Suprapubic skin (tissue), 4 donors: ENCODE measurements at places on chromosomes 1 and 21. TPM values are rescaled to one million over a fixed set of nuclear protein-coding genes. Genes with fewer than 3 reads are reported as not detected.

Gene SLC44A5
- total RNA-seq, result 1.5 TPM

Gene SMCP
- not detected for total RNA-seq

Gene EPS8L3
- not detected for total RNA-seq

Gene LHX8
- total RNA-seq, result not detected

Gene WNT9A
- 0.85 TPM for total RNA-seq

Gene FMO5
- total RNA-seq, result 15.5 TPM

Gene IL10RB
- 23.4 TPM for total RNA-seq

Gene SLC6A9
- total RNA-seq, result 95.4 TPM

Gene C1orf56
- 4.7 TPM for total RNA-seq

Gene LCE2A
- 457 TPM for total RNA-seq

Gene CA6
- total RNA-seq, result 9.5 TPM

Gene LELP1
- total RNA-seq, result not detected

Gene NFIA
- 50.7 TPM for total RNA-seq

Gene KRTAP12-2
- 5.6 TPM for total RNA-seq

Gene GBP7
- not detected for total RNA-seq

Gene FCRL5
- total RNA-seq, result not detected

Gene RCOR3
- 50.5 TPM for total RNA-seq

Gene OPTC
- total RNA-seq, result not detected

Gene S100A3
- total RNA-seq, result 42.6 TPM

Gene FOXO6
- total RNA-seq, result 2.8 TPM

Gene GNAT2
- not detected for total RNA-seq

Gene GPR52
- total RNA-seq, result 5.6 TPM

Gene HSD11B1
- 51.0 TPM for total RNA-seq

Gene SYNJ1
- 9.4 TPM for total RNA-seq

Gene LY9
- 0.34 TPM for total RNA-seq

Gene CNN3
- 63.7 TPM for total RNA-seq

Gene ECM1
- total RNA-seq, result 43.9 TPM

Gene OR10K2
- total RNA-seq, result not detected

Gene OR2T8
- total RNA-seq, result not detected

Gene SPATA1
- not detected for total RNA-seq

Gene ATG4C
- 4.4 TPM for total RNA-seq

Gene LCE2C
- total RNA-seq, result 66.5 TPM
